HCEC 1CT (cell line): ENCODE measurements at places on chromosomes 3 and 15.

DNA sequence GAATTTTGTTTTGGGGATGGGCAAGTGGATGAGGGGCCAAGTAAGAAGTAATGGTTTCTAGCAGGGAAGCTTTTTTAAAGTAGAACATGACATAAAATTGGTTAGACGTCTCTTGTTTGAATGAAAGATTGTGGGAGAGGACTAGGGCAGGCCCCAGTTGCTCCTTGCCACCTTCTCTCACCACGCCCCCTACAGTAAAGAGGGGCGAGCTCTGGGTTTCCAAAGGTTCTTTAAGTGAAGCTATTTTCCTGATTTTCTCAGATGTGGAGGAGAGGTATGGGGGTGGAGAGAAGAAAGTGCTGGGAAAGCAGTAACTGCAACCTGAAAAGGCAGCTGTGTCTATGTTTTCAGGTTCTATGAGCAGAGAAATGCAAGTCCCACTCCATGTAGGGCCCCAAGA, 32.6 kb upstream of the SKIL start:
- no peak for DNase-seq

DNA sequence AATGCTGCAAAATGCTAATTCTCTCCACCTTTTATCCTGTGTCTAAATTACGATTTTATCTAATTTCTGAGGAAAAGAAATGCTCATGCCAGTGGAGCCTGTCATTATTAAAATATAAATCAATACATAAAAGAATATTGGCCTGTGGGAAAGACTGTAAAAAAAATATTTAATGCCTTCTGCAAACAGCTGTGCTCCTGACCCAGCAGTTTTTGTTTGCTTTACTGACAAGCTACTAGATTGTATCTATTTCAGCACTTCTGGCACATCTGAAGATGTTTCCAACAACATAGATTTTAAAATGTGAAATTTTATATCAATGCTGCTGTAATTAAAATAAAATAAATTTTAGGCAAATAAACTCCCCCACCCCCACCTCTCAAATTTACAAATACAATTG, 493.6 kb upstream of the AGTR1 start:
- no peak for DNase-seq

GRCh38 chr15:78179286-78179840, 30.2 kb downstream of the IDH3A start:
- no peak for DNase-seq

GRCh38 chr3:36945333-36945980, 603 bp upstream of the TRANK1 start:
- DNase-seq: no peak

DNA sequence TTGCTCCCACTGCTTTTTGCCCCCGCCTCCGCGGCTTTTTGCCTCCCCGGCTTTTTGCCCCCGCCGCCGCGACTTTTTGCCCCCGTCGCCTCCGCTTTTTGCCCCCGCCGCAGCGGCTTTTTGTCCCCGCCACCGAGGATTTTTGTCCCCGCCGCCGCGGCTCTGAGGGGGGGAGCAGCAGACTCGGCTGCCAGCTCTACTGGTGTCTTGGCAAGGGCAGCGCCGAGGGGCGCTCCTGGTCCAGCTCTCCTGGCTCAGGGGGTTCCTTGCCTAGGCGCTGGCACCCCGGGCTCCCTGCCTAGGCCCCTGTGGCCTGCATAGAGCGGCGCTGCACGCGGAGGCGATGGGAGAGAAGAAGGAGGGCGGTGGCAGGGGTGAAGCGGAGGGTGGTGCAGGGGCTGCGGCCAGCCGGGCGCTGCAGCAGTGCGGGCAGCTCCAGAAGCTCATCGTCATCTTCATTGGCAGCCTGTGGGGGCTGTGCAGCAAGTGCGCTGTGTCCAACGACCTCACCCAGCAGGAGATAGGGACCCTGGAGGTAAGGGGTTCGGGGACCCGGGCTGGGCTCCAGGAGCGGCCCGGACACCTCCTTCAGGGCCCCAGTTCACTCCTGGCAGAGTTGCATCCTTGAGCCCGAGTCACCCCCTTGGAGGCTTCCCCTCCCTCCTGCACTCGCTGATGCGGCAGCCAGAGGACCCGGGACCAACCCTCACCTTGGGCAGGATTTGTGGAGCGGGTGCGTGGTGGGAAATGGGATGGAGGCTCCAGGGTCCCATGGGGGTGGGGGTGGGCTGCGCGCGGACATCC, 642.4 kb downstream of the GOLGA6L6 start:
- DNase-seq: no peak

DNA sequence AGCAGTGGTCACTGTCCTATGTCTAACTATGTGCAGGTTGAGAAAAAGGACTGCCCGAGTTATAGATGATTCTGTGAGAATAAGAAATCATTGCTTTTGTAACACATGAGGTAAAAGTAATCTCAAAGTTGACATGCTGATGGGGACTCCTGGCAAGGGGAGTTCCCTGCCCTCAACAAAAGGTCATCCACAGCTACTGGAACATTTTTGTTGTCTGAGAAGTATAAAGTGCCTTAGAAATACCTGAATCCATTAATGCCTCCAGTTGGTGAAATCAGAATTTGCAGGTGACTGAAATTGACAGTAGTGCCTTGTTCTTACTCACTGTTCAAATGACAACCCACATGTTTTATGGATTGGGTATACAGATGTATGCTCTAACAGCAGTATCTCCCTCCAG, 43.7 kb upstream of the RBM5 start:
- no peak for DNase-seq

GRCh38 chr3:75260-75659, 121.3 kb upstream of the CHL1 start:
- no peak for DNase-seq

DNA sequence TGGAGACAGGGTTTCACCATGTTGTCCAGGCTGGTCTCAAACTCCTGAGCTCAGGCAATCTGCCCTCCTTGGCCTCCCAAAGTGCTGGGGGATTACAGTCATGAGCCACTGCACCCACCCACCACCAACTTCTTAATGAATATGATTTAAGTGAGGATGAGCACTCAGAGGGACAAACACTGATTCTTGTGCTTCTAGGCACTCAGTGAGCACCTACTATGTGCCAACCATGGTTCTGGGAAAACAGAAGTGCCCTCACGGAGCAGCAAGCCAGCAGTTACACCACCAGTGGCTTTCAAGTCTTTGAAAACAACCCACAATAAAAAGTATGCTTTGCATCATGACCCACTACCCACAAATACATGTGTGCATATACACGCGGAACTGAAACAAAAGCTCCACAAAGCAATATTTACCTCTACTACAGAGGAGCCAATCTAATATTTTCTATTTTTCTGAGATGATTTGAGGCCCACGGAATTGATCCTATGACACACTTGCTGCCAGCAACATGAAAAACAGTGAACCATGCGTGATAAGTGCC, 91.9 kb downstream of the MEGF11 start:
- no peak for DNase-seq

GRCh38 chr3:183259621-183260020, 6.6 kb downstream of the B3GNT5 start:
- DNase-seq: no peak

GRCh38 chr3:189214651-189215050, 42.9 kb downstream of the TPRG1 start:
- no peak for DNase-seq

- no peak for DNase-seq
Observed at GRCh38 chr3:12545473-12545791, at the start of gene MKRN2OS. TSS of gene MKRN2OS (minus strand) at chr3:12545499. CDS start at chr3:12545464, 35 bp downstream.

DNA sequence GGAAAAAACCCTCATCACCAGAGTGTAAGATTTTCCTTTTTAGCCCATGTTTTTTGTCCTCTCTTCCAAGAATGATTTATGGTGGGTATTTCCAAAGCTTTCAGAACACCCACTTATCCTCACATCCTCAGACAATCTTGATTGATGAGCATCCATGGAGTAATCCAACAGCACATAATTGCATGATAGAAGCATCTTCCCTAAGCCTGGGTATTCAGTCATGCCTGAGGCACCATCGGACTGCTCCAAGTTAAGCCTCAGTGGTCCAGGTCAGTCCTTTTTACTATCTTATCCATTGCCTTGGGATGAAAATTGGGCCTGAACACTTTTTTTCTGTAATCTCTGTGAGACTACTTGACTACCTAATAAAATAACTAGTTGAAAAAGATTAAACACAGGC, 676.0 kb upstream of the SEMA6D start:
- DNase-seq: no peak

DNA sequence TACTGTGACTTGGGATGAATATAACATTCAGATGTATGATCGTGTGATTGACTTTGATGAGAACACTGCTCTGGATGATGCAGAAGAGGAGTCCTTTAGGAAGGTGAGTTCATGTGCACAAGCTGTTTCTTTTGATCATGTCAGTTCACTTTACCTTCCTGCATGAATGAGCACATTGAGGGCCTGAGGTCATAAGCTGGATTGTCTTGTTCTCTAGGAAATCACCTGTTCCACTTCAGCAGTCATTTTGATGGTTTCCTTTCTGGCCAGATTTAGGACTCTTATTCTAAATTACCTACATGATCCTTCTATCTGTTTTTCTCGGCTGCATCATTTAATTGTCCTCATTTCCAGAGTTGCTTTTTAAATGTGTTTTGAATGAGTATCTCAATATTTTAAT, 4.1 kb downstream of the RCN2 start:
- no peak for DNase-seq

- no peak for DNase-seq
Observed at GRCh38 chr3:47581422-47581821, 2.8 kb upstream of the CSPG5 start.

- no peak for DNase-seq
Observed at GRCh38 chr15:101457696-101458095, 31.8 kb downstream of the PCSK6 start.

DNA sequence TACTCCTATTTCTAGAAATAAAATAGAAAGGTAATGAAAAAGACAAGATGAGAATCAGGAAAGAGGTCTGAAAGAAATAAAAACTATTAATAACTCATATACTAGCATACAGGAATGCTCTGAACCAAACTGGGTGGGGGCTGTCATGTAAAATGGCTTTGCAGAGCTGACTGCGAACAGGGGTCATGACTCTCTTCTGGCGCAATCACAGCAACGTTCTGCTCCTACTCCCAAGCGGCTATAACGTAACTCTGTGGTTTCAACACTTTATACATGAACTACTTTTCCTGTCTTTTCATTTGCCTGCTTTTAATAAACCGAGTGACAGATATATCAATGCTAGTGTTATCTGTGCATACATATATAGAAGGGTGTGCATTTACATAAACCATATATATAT, 116.7 kb downstream of the DLG1 start:
- no peak for DNase-seq

DNA sequence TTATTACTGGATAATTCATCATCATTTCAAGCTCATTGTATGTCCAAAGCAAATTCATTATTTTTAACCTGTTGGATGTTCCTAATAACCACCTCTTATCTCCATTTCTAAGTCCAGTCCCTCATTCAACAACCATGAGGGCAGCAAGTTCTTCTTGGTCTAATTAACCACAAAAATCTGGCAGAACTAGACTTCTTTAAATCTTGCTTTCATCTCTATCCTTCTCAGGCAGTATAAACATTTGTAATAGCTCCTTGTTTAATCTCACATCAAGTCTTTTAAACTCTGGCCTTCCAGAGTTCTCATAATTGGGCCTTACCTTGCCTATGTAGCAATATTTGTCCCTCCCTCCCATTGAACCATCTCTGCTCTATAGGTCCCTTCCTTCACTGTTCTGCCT, 17.0 kb upstream of the GHSR start:
- no peak for DNase-seq

DNA sequence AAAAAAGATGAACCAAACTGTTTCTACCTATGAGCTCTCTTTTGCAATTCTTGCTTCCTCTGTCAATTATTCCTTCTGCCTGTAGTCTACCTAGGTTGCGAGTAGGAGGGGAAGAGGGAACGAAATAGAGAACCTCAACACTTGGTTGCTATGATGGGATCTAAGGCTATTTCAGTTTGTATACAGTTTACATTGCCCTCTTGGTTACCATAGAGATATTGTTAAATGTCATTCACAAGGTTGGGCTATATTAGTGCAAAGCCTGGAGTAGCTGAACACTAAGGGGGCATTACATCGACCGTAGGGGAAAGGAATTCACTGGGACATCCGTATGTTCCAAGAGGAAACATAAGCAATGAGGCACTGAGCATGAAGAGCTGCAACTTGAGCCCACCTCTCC, 276.9 kb downstream of the GBE1 start:
- DNase-seq: no peak

GRCh38 chr15:67564021-67564967, 21.8 kb downstream of the MAP2K5 start:
- DNase-seq: no peak

DNA sequence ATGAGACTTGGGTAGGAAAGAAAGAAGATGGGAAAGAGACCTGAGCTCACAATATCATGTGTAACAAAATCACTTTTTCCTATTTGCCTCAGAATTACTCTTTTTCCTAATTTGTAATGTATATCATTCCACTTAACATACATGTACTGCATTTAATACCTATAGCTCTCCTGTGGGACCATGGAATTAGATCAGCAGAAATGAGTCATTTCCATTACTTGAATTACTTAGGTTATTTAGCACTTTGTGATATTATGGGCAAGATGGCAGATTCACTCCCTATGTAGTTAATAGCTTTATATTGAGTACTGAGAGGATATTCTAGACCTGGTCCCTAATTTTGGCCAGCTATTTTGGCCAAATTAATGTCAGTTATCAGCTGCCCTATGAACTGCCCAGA, 70.5 kb downstream of the ZNF609 start:
- no peak for DNase-seq

GRCh38 chr3:10419637-10420232, 85.7 kb downstream of the ATP2B2 start:
- no peak for DNase-seq

DNA sequence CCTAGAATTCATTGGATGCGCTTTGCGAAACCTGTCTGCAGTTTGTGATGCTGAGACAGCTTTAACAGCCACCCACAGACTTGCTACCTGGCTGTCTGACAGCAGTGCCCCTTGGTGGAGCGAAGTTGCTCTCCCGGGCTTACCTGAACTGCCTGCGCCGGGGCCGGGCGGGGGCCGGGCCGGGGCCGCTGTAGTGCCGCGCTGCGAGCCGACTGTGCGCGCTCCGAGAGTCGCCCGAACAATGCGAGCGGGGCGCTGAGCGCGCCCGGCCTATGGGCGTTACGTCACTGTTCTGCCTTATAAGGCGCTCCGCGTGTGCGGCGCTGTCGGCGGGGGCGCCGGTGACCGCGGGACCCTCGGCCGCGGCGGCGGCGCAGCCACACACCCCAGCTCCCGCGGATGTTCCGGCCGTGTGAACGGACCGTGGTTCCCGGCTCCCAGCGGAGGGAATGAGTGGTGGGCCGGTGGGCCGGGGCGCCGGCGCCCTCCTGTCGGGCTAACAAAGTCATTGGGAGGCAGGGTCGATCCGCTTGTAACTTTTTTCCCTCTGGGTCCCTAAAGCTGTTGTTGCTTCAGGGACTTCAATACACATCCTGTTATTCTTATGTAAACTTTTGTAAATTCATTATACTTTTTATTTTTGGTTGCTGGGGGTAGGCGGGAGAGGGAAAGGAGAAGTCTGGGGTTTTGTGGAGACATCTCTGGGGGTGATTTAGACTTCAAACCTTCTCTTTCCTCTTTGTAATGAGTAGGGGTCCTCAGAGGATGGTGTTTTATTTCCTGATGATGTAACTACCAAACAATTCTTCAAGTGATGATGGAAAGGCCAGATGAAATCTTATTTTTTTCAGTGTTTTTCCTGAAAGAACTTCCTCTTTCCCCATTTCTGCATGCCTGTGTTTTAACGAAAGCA, 58.5 kb downstream of the CMSS1 start:
- DNase-seq: peak; percentile 86

GRCh38 chr3:98770261-98771039, 7.3 kb downstream of the ST3GAL6 start:
- no peak for DNase-seq
